ENCODE measurements at places on chromosomes 7 and 10.

- no peak for DNase-seq
These were observed 11.0 kb upstream of the TLL2 start for GRCh38 chr10:96524741-96525140.

DNA sequence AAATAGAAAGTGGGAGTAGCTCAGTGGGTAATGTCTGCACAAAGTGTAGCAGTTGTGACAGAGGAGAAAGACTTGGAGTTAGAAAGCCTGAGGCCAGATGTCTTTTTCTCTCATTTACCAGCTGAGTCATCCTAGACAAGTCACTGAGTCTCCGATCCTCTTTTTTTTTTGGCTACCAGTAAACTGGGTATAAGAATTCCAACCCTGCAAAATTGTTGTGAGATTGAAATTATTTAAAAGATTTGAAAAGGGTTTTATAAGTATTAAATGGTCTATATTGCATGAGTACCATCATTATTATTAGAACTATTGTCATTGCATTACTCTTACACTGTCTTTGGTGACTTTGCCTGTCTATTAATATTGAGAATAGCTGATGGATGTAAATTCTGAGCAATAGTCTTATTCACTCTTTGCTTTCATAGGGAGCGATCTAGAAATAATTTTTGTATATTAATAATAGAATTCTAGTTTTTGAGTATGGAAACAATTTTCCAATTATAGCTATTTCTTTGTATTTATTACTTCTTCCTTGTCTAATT, 74.0 kb downstream of the ARID5B start:
- DNase-seq: no peak

GRCh38 chr10:98910048-98910447, 325.6 kb downstream of the HPSE2 start:
- no peak for DNase-seq

GRCh38 chr7:81234896-81235295, 316.0 kb upstream of the SEMA3C start:
- DNase-seq: no peak

DNA sequence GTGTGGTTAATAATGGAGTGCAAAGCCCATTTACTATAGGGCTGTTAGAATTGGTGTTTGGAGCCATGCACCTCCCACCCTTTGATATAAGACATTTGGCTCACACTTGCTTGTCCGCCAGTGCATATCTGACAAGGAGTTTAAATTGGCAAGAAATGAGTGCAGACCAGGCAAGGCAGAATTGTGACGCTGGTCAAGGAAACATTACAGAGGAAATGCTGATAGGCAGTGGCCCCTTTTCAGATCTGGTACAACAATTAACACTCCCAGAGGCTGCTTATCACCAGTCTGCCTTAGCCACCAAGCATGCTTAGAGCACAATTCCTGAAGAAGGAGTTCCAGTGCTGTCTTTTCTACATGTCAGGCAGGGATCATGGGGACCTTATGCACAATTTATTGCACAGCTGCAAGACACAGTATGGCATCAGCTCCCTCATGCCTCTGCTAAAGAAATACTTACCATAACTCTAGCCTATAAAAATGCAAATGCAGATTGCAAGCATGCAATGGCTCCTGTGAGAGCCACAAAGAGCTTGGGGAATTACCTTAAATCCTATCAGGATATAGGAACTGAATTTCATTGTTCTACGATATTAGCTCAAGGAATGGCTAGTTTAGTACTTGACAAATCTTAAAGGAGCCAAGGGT, 35.2 kb downstream of the OR13A1 start:
- no peak for DNase-seq

GRCh38 chr7:139693651-139694388, 84.0 kb downstream of the HIPK2 start:
- no peak for DNase-seq

GRCh38 chr10:94133239-94133638, 139.5 kb downstream of the PLCE1 start:
- DNase-seq: no peak

Data from NCI-H1436 treated with DMSO at 0.1 percent for 48 hours (cell line).